ENCODE measurements at places on chromosomes 5 and 9.

GRCh38 chr5:62786099-62786498 is 207.5 kb downstream of the LRRC70 start:
- DNase-seq, result no peak

DNA sequence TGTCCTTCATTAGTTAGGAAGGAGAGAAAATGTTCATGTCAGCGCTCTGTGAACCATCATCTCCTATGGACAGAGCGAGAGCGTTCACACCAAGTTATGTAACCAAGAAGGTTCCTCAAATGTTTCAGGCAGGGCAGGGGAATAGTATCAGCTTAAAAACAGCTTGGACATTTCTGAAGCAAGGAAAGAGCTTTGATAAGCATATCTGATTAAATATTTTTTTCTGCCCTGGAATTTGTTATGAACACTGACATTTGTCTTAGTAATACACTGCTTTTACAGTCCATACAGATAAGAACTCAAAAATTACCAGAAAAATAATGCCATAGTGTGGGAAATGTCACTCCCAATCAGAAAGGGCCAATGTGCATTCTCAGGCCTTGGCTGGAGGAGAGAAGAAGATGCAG is 66.3 kb upstream of the LIFR start:
- no peak for DNase-seq

DNA sequence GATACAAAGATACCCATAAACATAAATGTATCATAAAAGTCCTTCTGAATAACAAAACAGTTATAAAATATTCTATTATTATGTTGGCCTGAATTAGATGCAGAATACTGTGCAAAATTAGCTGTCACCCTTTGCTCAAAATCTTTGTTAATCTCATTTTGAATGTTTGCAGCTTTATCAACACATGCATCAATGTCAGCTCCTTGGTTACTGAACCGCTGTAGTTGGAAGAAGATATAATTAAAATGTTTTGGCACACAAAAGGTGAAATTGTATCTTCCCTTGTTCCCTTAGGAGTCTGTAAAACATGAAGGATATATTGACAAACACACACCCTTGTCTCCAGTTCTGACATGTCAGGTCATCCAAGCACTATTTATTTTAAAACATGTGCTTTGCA is 146.3 kb upstream of the POU5F2 start:
- no peak for DNase-seq

DNA sequence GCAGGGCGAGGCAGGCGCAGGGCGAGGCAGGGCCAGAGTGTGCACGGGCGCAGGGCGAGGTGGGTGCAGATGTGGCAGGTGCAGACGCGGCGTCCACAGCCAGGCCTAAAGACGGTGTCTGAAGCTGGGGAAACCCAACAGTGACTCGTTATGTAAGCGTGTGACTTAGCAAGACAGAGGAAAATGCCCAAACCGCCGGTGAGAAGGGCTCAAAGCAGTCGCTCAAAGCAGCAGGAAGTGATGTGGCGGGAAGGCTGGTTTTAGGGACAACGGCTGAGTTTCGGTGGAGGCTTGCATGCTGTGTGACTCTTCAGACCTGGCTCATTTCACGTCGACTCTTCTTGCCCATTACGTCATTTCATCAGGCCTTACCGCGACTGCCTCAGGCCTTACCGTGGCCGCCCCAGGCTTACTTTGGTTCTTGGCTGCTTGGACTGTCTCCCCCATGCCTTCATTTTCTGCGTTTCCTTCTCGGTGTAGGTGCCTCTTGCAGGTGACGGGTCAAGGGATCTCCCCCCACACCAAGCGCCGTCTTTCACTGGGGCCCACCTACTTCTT is 50.5 kb upstream of the EXOC3 start:
- DNase-seq, result no peak

DNA sequence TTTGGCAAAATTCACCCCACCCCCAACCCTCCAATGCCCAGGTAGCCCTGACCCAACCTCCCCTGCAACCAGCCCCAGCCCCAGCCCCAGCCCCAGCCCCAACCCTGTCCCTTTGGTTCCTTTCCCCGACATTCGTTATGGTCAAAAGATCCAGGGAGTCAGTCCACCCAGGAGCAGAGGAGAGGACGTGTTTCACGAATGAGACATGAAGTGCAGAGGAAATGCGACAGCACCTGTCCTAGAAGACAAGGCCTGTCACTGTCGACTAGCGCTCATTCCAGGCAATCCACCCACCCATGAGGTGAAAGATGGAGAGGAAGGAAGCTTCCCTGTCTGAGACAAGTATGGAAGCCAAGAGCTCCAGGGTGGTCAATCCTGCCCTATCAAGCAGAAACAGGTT is 485.0 kb downstream of the SPATA31A7 start:
- DNase-seq, result no peak

DNA sequence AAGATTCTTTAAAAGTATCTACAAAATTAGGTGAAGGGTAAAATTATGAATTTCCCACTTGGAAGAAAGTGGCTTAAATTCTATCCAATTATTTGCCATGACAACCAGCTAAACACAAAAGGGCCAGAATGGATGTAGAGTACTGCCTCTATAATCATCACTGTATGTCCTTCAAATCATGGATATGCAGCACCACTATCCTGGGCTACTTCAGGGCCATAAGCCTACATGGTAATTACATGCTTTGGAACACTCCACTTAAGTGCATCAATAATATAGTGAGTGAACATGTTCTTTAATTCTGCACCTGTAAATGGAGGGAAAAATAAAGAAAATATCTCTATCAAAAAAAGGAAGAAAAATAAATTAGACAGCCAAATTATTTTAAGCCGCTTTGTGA is 575.2 kb downstream of the ISL1 start:
- DNase-seq, result no peak

DNA sequence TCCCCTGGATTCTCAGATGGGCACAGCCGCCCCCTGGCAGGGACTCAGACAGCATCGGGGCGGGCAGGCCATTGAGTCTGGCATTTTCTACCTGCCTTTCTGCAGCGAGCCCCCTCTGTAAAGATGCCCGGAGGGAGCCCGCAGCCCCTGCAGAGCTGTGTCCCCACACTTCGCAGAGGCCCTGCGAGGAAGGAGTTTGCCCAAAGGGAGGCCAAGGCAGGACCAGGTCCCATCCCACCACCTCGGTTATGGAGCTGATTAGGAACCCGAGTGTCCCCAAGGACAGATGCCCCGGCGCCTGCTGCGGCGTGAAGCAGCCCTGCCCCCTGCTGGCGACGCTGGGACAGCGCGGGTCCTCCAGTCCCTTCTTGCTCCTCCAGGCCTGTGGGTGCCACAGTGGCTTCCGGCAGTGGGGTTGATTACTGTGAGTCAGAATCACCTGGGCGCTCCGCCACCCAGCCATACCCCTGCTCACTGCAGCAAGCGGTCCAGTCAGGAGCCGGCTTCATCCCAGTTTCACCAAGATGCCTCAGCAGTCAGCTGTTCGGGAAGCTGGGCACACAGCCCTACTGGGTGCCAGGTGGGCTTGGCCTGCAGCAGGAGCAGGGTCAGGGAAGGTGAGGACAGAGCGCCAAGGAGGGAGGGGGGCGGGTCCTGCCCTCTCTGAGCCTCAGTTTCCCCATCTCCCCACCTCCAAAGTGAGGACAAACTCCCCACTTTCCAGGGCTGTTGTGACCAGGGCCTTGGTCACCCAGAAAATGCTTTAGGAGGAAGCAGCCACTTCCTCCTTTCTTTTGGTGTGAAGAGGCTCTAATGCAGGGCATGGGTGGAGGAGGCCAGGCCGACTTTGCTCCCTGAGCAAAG is 117.2 kb downstream of the RXRA start:
- peak; percentile 56 for DNase-seq

DNA sequence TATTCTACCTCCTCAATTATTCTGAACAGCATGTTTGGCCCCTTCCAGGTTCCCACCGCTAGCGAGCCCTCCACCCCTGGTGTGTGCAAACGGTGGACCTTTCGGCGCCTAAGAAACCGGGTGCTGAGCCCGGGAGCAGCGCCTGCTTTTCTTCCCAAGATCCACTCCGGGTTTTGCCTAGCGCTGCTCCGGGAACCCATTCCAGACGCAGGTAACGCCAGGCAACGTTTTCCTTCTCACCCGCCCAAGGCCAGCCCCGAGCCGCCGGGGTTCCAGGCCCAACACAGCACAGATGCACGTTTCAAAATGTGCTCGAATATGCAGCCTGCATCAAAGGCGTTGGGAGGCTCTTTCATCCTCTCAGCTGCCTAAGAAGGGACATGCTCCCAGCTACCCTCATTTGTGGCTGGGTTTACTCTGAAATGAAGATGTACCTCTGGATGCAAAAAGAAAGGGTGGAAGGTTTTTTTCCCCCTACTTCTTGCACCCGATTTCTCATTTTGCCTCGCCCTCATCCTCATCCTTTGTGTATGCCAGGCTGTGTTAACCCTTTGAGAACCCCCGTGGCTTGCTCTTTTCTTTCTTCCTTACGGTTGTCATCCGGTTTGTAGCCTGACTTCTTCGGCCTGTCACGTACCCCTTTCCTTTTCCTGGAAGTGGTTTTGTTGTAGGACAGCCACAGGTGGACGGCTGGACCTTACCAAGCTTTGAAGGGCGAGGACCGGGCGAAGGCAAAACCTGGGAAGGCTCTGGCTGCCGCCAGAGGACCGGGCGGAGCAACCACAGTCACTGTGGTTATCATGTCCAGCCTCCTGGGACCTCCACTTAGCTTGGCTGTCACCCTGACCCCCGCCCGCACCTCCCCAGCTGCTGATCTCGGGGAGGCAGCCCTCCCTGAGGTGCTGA is 226.9 kb downstream of the SMARCA2 start:
- DNase-seq, result no peak

DNA sequence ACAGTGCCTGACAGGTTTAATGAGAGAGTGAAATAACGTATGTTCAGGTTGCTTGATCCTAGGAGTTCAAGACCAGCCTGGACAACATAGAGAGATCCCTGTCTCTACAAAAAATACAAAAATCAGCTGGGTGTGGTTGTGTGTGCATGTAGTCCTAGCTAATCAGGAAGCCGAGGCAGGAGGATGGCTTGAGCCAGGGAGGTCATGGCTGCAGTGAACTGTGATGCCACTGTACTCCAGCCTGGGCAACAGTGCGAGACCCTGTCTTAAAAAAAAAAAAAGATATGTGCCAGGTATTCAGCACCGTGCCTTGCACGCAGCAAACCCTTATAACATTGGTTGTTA is 38.8 kb upstream of the SPRY4 start:
- DNase-seq, result no peak

GRCh38 chr9:20557890-20558565 is 64.3 kb downstream of the MLLT3 start:
- DNase-seq, result no peak

DNA sequence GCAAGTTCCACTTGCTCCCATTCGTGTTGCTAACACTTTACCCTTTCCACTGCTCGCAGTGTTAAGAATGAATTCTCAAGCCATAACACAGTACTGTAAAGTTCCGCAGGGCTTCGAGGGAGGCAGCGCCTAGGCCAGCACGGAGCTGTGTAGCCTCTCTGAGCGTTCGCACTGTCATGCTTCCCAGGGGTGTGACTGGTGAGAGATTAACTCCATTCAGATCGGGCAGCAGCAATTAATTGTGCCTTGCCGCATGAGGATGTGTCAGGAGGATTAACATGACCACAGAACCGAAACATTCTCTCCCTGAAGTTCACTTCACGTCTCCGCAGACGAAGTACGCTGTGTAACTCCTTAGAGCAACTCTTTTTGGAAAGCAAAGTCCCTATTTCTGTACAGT is 23.2 kb downstream of the ZBTB34 start:
- no peak for DNase-seq

- DNase-seq, result no peak
Measured at GRCh38 chr9:38622288-38622674, 1.9 kb upstream of the ANKRD18A start.

- DNase-seq, result no peak
Measured at GRCh38 chr5:141525653-141526052, 36.8 kb downstream of the PCDHGC5 start.

GRCh38 chr9:123637945-123638634 is 282.1 kb downstream of the CRB2 start:
- no peak for DNase-seq

- no peak for DNase-seq
Measured at GRCh38 chr9:131113655-131114054, 11.7 kb upstream of the NUP214 start.

DNA sequence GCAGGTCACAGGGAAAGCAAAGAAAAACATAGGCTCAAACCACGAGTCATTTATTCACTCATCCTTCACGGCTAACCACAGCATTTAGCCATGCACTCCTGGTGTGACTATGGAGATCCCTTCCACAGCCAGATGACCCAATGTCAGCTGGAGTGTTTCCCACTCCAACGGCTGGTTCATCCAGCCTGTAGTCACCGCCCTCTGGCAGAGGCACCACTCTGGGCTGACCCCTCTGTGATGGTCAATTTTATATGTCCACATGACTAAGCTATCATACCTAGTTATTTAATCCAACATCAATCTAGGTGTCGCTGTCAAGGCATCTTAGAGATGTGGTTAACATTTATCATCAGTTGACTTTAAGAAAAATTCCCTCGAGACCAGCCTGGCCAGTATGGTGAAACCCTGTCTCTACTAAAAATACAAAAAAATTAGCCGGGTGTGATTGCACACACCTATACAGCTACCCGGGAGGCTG is 9.5 kb upstream of the PHF19 start:
- DNase-seq, result no peak

DNA sequence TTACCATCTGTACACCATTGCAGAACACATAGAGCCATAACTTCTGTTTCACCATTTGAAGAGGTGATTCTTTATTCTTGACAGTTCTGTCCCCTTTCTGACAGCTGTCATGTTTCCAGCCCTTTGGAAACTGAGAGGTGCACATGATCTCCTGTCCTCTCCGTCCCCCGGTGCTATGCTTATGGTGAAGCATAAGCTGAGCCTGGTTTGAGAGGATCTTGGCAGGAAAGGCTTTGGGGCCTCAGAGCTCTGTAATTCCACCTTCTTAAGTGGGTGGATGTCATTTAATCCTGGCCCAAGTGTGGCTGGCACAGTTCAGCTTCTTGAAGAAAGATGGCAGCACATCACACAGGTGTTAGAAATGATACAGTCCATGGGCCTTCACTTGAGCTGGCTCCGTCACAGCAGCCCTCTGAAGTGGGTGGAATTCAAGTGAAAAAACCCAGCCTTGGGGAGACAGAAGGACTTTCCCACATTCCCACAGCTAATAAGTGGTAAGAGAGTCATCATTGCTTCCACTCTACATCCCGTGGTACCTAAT is 30.7 kb upstream of the GRPEL2 start:
- DNase-seq, result no peak

GRCh38 chr9:138020795-138021182 is 143.2 kb downstream of the CACNA1B start:
- DNase-seq, result no peak

- DNase-seq, result no peak
Measured at GRCh38 chr9:37919246-37919955, 15.5 kb upstream of the SLC25A51 start.

All from Panc1 (cell line).